Right renal pelvis (tissue), 4 donors: ENCODE measurements at places on chromosomes 2 and 18.

DNA sequence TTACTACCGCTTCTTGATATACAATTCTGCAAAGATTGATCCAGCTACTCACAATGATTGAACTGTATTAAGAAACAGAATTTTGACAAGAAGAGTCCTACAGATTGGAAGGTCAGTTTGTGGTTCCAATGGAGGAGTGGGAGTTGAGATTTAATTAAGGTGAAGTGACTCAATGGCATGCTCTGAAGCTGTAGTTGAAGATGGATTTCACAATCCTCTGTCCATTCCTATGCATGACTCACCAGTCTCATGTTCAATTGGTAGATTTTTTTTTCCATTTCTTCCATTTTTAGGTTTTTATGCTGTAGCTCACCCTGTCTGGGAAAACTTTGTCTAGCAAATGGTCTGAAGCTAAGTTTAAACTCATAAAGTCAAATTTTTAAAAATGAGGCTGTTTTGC lies 83.3 kb downstream of the DPP4 start:
- DNase-seq: no peak

GRCh38 chr2:11996618-11997017 lies 250.2 kb downstream of the LPIN1 start:
- no peak for DNase-seq

- DNase-seq: no peak
Observed at GRCh38 chr2:128154225-128154624, 63.2 kb downstream of the UGGT1 start.

DNA sequence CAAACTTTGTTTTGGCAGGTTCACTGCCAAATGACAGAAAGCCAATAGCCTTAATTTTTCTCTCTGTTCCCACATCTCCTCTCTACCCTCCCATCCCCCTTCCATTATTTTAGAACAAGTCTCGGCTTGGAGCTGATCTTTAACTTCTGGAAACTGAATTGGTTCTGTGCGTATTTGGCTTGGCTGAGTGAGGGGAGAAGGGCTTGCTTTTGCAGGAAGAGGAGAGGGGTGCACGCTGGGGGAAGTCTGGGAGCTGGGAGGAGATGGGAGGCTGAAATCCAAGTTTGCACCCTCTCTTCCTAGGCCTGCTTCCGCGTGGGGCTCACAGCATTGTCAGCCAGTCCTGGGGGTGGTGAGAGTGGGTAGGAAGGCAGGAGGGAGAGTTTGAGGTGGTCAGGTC lies 176.1 kb upstream of the SPRED2 start:
- DNase-seq: peak; percentile 29

DNA sequence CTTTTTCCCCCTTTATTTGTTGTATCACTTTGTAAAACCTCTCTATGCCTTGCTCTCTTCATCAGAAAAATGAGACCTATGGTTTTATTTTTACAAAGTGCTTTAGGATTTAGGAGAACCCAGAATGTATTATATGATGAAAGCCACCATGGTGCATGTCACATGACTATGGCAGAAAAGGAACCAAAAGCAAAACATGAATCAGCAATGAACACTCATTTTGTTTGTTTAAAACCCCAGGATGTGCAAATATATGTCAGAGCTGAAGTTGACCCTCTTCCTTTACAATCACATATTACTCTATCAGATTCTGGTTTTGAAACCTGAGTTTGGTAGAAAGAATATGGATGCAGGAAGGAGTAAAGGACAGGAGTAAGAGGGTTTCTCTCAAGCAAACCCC lies 70.0 kb downstream of the FIGN start:
- DNase-seq: no peak

GRCh38 chr2:38945372-38945771 lies 55.7 kb downstream of the ARHGEF33 start:
- DNase-seq: no peak

GRCh38 chr2:178110681-178111080 lies 1.6 kb upstream of the RBM45 start:
- no peak for DNase-seq

DNA sequence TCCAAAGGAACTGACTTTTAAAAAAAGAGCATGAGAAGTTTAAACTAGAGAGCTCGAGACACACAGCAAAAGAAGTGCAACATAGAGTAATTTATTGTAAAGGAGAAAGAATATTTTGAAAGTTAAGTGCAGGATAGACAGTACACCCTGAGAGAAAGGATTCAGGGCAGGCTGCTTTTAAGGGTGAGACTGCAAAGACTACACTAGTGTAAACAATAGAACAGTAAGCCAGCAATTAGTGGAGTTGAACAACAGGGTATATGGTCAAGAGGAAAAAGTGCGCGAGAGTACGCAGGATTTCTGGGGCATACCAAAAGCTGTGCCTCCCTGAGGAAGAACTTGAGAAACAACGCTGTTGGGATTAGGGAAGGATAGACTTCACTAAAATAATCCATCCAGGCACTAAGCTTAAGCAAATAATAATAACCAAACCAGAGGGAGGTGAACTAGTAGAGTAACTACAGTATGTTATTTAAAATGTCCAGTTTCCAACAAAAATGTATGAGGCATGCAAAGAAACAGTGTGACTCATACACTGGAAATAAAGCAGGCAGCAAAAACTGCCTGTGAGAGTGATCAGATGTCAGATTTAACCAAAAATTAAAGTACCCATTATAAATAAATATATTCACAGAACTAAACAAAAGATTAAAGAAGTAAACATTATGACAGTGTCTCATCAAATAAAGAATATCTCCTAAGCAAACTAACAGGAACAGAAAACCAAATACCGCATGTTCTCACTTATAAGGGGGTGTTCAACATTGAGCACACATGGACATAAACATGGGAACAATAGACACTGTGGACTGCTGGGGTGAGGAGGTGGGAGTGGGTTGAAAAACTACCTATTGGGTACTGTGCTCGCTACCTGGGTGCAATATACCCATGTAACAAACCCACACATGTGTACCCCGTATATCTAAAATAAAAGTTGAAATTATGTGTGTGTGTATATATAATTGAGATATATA lies 40.5 kb upstream of the EMILIN2 start:
- no peak for DNase-seq

DNA sequence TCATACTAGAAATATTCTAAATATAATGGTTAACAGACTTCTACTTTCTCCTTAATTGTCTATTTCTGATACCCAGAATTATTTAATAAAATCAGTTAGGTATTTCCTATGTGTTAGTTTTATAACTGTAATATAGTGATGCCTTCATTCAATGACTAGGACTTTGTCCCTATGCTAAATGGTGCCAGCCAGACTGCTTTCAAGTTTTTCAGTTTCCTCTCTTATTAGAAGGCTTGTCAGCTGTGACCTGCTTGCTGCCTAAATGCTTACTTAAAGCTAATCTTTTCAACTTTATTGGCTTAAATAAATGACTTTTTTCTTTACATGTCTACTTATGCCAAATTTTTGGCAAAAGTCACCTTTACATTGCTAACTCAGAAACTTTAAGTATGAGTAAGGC lies 30.7 kb downstream of the BAZ2B start:
- no peak for DNase-seq

DNA sequence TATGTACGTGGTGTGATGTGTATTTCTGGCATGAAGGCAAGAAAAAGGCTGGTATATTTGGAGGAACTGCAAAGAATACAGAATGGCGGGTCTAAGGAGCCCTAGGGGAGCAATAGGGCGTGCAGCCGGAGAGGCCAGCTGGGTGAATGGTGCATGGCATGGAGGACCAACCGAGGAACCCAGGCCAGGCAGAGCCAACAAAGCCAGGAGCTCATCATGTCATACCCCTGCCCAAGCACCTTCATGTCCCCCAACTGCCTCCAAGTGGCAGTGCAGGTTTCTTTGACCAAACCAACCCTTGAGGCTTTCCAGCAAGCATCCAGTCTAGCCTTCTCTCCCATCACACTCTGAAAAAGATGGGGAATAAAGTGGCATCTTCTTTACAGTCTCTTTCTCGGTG lies 8.9 kb upstream of the KCNK3 start:
- no peak for DNase-seq

GRCh38 chr2:96249654-96250053 lies 16.1 kb downstream of the TMEM127 start:
- DNase-seq: no peak

DNA sequence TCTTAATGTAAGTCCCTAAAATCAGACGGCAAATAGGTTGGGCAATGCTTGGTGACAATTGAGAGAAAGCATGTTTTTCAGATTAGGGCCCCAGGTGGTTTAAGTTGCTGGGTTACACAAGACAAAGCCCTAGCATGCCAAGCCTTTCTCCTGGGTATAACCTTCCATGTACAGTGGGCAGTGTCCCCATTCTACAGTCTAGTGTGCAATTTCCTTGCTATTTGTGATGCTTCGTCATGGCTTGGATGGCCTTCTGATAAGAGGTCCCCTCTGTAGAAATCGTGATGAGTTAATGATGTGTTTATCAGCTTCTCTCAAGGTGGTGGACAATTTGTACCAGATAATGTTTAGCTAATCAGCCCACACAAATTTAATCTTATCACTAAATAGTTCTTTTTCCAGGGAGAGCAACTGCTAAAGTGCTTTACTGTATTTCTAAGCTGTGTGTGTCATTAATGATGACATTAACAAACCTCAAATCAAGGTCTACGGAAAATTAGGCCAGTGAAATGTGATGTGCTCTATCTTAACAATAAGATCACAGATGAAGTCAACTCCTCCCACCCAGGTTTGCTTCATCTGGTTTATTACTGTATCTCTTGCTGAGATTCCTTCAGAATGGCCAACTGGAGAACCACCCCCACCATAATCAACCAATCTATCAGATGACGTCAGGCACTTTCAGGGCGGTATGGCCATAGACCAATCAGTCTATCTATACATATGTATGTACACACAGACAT lies 61.7 kb downstream of the PLB1 start:
- no peak for DNase-seq

GRCh38 chr2:60742419-60742818 lies 13.6 kb upstream of the PAPOLG start:
- DNase-seq: no peak

DNA sequence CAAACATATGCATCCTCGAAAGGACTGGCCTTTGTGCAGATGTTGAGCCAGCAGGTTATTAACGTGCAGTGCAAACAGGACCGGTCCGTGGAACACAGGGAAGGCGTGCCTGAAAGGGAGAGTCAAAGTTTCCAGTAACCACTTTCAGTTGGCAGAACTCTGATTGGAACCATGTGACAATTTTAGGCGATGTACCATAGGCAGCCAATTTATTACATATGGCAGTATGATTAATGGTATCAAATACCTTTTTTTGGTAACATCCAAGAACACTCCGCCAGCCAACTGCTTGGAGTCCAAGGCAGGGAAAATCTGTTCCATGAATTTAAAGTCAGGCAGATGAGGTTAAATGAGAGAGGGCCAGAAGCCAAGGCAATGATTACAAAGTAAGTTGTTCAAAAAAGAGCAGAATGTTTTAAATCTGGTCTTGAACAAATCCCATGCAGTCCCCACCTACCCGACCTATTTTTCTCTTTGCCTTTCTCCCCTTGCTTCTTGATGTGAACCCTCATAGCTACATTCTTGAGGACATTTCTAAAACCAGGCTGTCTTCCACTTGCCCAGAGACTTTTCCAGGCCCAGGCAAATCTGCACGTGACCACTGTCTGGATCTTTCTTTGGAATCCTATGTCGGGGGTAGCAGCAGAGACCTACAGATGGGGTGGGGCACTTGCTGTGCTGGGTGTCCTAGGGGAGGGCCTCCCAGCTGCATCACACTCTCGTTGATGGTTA lies 351.7 kb downstream of the HRH4 start:
- DNase-seq: no peak

DNA sequence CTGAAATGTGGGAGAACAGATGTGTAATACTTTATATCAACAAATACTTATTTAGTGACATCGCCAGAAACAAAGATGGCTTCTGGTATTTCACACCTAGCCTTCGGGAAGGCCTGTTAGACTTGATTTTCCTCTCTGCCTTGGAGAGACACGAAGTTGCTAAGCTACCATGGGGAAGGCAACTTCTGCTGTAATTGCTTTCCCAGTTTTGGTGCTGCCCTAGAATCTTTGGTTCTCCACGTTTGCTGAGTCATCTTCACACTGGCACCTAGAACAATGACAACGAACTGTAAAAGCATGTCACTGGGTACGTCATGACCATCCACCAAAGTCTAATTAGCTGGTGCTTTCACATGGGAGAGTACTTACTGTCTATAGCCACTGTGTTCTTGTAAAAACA lies 58.7 kb upstream of the ACTR3 start:
- no peak for DNase-seq

DNA sequence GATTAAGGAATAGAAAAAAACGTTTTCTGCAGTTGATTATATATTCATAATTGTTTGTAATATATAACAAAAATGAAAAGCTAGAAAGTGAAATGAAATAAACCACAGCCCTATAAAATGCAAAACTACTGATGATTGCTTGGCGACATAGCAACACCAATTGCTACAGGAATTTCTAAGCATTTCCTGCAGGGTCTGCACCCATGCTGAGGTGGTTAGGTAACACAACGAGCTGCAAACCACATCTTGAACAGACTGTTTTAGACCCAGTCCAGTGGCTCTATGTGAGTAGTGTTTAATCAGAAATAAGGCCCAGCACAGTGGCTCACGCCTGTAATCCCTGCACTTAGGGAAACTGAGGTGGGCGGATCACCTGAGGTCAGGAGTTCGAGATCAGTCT lies 17.2 kb upstream of the UGT1A9 start:
- DNase-seq: no peak

DNA sequence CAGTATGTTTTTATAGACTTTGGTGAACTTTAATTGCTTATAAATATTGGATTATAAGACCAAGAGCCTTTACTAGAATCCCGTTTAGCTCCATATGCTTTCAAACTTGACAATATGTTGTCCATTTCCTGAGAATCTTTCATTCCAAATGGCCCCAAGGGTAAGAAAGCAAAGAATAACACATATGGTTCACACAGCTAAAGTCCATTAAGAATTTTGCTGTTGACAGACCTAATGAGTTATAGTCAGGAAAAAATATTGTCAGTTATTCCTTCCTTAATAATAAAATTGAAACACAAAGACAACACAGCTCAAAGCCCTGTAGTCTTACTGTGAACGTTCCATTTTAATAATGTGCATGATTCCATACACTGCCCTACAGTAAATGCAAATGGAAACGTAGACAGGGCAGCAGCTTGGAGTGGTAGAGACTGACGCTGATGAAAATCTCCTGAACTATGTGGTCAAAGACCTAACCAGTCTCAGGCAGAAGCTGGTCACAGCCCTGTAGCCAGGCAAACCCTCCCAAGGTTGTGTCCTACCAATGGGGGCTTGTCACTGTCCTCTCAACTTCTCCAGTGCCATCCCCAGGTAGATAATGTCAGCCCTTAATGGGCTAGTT lies 49.0 kb upstream of the ATIC start:
- no peak for DNase-seq

DNA sequence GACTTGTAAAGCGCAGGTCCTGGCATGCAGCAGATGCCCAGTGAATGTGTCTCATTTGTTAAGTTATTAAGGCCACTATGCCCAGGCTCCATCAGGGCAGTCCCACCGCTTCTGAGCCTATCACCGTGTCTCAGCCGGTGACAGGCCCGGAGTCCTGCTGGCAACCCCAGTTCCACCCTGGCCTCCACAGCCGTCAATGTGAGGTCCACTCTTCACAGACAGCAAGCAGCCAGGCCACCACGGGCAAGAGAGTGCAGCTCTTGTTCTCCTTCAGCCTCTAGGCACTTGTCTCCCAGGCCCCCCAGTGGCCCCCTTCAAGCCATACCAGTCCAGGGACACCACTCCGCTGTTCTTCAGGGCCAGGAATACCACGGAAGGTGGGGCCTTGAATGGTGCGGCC lies 22.6 kb downstream of the CFAP65 start:
- no peak for DNase-seq
